ENCODE measurements at places on chromosomes 6 and 20.

- DNase-seq: no peak
Observed at GRCh38 chr6:38281126-38281525, 358.6 kb downstream of the BTBD9 start.

DNA sequence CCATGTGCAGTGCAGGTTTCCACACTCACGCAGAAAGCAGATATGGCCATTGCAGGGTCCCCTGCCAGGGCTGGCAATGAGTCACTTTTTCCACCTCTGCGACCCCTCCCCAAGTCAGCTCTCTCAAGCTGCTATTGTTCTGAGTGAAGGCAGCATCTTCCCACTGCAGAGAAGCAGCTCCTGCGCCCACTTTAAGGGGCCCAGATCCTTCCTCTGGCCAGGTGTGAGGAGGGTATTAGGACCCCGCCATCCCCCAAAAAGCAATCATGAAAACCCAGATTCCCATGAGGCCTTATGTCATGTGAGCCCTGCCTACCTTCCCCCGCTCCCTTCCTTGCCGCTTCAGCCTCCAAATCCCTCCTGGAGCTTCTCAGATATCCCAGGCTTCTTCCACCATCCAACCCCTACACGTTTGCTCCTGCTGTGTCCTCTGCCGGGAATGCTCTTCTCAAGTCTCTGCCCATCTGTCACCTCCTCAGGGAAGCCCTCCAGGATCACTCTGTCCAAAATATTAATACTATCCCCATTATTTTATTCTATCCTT is 220.3 kb downstream of the NFATC2 start:
- DNase-seq: no peak

GRCh38 chr6:69699655-69700054 is 97.2 kb downstream of the LMBRD1 start:
- no peak for DNase-seq

DNA sequence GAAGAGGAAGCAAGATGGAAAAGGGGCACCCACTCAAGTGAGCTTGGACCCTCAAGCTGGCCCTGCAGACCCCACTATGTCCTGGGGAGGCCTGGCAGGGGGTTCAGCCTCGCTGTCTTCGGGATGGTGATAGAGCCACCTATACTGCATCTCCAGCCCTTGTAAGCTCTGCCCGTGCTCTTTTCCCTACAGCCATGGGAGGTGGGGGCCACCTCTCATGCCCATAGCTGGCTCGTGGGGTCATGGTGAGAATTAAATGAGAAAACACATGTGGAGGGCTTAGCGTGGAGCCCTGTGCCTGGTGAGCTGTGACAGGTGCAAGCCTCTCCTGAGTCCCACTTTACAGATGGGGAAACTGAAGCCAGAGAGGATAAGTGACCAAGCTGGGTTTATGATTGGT is 27.7 kb downstream of the PCK1 start:
- no peak for DNase-seq

DNA sequence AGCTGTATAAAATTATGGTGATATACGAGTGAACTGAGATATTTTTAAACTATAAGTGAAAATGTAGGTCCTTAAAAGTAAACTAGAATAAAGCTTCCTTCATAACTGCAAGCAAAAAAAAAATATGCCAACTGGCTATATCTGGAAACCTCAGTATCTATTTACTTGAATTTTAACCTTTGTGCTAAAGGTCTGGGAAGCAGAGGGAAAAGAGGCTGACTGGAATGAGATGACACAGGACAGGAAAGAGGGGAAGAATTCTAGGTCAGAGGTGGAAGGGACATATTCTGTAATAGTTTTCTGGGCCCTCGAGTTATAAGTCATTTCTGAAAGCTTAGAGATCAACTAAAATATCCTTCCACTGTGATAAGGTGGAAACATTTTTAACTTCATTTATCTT is 46.8 kb downstream of the AIG1 start:
- no peak for DNase-seq

DNA sequence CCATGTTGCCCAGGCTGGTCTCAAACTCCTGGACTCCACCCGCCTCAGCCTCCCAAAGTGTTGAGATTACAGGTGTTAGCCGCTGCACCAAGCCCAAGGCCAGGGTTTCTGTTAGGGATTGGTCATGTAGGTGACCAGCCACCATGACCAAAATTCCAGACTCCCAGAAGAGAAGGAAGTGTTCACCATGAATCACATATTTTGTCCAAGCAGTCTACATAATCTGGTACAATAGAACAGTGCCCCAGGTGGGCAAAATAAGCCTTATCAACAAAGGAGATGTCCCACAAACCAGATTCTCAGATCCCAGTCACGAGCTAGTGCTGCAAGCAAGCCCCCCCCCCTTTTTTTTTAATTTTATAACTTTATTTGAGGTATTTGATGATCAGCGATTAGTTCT is 20.0 kb downstream of the ZNF341 start:
- no peak for DNase-seq

- no peak for DNase-seq
Observed at GRCh38 chr6:11155589-11155988, 44.1 kb upstream of the ERVFRD-1 start.

GRCh38 chr6:160111806-160112205 is 9.8 kb upstream of the SLC22A1 start:
- no peak for DNase-seq

- no peak for DNase-seq
Observed at GRCh38 chr20:6355754-6356451, 233.1 kb upstream of the FERMT1 start.

DNA sequence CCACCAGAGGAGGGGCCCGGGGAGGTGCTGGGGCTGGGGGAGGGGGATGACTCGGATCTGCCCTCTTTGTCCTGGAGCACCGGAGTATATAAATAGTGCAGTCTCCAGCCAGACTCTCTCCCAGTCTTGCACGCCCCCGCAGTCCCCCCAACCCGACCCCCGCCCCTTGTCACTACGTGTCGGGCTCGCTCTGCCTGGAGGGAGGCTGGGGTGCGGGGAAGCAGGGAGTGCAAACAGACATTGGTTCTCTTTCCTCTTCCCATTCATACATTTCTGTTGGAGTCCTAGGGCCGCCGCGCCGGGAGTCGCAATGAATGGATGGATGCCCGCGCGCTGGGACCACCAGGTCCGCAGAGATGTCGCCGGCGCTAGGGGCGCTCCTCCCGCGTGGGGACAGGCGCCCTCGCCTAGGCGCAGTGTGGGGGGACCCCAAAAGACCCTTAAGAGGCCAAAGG is 179.3 kb downstream of the TBXT start:
- no peak for DNase-seq
